CD4-positive, alpha-beta T cell treated with Interleukin-4 for 4 hours (primary cell): ENCODE measurements at places on chromosomes 7 and 10.

DNA sequence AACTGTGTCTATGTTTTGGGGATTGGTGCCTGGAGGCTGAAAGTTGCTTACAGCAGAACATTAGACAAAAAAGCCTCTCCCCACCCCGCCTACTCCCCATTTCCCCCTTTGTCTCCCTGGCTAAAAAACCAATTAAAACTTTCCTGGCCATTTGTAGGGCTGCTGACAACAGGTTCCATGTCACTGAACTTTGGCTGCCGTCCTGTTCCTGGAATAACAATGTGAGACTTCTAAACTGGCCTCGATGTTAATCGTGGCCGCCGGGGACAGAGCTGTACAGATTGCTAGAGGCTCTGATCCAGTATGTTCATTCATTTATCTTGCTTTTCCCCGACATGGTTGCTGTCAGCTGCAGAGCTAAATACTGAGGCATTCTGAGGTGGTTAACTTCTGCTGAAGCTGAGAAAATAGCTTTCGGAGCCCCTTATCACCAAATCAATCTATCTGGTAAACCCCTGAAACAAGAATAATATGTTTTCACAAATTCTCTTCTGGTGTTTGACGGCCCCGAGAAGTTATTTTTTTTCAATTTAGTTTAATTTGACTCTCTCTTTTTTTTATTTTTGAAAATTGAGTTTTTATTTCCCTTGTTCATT lies 271.6 kb downstream of the GFRA1 start:
- DNase-seq: no peak

GRCh38 chr7:18689551-18689950 lies 194.0 kb downstream of the HDAC9 start:
- no peak for DNase-seq

DNA sequence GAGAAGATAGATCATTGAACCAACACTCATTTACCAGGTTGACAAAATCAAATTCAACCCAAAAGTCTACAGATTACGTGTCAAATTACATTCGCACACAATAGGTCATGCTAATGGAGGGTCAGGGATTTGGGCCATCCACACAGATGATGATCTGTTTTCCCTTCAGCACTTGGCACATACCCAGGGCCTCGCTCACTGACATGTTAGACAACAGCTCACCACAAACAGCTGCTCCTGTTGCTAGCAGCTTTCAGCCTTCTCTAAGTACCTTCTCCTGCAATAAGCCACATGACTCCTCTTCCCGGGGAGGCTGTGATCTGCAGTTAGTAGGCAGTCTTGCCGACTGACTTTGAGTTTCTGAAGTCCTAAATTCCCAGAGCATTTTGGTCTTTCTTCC lies 18.4 kb downstream of the NKX2-3 start:
- no peak for DNase-seq

GRCh38 chr7:105734233-105734632 lies 142.2 kb downstream of the ATXN7L1 start:
- DNase-seq: no peak

DNA sequence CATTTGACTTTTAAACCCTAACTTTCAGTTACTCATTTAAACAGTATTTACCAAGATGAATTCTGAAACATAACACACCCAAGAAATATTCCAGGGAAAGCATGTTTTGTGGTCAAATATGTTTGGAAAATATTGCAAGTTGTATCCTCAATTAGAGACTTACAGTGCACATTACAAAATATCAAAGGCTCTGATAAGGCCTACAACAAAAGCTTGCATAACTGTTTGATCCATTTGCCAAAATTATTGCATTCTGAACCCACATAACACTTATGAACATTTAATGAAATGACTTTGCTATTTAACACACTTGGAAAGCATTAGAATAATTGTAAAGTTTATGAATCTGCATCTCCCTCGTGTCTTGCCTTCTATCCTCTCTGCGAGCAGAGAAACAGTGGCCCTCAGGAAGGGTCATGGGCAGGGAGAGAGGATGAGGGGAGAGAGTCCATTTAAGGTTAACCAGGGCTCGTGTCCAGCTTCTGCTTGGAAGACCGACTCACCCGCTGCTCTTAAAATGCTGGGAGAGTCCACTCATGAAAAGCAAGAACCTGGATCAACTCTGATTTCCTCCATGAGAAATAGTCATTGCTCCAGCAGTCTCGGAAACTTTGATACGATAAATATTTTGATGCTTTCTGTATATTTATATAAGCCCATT lies 408.2 kb upstream of the ZMIZ1 start:
- no peak for DNase-seq

DNA sequence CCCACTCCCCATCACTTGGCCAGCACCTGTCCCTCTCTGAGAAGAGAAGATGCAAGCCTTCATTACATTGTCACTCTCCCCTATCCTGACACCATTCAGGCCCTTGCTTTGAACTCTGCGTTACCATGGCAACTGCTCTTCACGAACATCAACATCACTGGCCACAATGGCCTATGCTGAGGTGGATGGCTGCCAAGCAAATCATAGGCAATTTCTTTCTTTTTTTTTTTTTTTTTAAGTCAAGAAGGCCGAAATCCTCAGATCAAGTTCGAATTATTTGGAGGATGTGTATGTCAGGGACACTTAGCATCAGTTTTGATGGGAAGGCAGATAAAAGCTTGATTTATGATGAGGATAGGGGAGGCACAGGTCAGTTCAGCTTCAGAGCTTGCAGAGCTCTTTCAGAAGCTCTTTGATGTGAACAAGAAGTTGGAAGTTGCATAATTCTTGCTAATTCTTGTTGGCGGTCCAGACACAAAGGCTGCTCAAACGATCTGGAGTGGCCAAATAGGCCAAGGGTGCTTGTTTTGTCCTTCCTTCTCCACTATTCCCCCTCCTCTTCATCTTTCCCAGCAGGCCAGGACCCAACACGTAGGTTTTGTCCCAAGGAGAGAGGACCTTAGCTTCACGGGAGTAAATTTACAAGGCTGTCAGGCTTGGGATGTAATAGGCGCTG lies 179.9 kb upstream of the NPVF start:
- no peak for DNase-seq

GRCh38 chr7:116543664-116544063 lies 18.8 kb downstream of the CAV1 start:
- no peak for DNase-seq

DNA sequence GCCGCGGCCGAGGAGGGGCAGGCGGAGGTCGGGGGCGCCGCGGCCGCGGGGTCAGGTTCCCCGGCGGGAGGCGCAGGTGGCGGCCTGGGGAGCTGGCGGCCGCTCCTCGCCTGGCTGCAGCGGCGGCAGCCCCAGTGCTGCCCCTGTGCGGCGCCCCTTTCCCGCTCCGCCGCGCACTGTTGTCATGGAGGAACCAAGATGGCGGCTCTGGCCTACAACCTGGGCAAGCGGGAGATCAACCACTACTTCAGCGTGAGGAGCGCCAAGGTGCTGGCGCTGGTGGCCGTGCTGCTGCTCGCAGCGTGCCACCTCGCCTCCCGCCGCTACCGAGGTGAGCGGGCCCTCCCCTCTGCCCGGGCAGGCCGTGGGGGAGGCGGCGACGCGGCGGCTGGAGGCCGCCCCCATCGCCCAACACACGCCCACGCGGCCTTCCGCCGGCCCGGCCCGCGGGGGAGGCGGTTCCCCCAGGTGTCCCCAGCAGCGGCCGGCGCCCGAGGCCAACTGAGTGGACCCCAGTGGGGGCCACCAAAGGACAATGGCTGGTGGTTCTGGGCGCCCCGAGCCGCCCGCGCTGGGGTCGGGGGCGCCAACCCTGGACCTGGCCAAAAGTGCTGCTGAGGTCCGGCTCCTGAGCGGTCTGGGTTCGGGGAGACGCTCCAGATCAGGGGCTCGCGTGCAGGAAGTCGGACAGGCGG lies 425 bp downstream of the CASD1 start:
- peak; percentile 64 for DNase-seq

DNA sequence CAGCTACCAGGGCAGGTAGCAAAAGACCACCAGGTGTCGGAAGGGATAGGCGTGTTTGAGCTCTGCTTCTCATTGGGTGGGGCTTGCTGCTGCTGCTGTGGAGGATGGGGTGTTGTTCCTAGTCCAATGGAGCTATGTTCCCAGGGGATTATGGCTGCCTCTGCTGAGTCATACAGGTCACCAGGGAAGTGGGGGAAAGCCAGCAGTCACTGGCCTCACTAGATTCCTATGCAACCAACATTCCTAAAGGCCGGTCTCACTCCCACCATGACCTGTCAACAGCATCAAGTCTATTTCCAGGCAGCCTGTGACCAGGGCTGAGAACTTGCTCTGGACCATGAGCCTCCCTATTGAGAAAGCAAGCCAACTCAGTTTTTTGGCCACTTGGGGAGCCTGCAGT lies 1160.8 kb downstream of the REEP3 start:
- no peak for DNase-seq

- no peak for DNase-seq
Measured at GRCh38 chr7:20696002-20696605, 80.6 kb downstream of the ABCB5 start.

GRCh38 chr10:3538291-3538655 lies 246.7 kb downstream of the KLF6 start:
- DNase-seq: no peak

DNA sequence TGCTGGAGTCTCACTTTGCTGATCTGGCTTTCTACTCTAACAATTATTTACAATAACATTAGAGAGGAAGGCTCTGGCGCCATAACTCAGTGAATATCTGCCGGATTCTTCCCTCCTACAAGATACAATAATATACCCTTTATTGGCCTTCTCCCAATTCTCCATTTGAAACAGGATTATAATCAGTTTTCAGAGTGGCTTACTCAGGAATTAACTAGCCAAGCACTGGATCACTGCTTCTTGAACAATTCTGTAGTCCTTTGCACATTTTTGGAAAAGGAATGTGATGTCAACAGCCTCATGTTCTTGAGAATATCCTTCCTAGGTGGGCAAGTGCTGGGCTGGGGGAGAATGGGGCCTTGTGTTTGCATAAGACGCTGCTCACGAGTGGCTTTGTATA lies 125.9 kb downstream of the HIPK2 start:
- DNase-seq: no peak

DNA sequence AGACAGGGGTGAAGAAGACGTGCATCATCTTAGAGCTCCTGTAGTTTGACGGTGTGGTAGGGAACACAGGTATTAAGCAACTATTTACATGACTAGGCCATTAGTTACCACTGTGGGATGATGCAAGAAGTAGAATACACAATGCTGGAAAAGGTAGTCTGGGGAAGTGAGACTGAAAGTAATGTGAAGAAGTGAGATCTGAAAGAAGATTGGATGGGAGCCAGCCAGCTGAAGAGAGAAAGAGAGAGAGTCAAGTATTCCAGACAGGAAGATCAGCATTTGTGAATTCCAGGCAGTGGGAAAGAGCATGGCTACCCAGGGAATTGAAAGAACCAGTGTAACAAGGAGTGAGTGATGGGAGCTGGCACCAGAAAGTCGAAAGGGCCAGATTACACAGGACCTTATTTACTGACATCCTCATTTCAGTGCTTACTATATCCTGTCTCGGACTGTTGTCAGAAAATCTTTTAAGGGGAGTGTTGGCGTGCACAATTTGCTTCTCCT lies 4.0 kb upstream of the CFAP58 start:
- DNase-seq: no peak

GRCh38 chr10:30722956-30723620 lies 93.5 kb upstream of the LYZL2 start:
- no peak for DNase-seq

- DNase-seq: no peak
Measured at GRCh38 chr7:151415375-151416105, 5.7 kb upstream of the WDR86 start.

DNA sequence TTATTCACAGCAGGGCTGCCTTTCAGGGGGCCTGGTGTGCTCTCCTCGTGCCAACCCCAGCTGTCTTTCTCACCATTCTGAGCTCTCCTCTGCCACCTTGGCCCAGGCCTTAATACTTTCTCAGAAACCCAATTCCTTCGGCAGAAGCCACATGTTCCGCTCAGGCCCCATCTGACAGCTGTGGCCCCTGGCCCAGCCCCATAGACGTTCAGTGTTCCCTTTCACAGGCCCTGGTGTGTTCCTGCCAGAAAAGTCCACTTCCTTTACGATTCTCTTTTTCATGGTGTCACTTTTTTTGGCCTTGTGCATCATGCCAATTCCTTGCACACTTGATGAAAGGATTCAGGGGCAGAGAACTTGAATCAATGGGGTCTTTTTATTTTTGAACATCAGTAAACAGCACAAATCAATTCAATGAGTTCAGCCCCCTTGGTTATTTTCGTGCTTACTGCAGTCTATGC lies 15.9 kb upstream of the GPNMB start:
- DNase-seq: no peak

GRCh38 chr7:69256634-69257081 lies 341.6 kb upstream of the AUTS2 start:
- peak; percentile 6 for DNase-seq

DNA sequence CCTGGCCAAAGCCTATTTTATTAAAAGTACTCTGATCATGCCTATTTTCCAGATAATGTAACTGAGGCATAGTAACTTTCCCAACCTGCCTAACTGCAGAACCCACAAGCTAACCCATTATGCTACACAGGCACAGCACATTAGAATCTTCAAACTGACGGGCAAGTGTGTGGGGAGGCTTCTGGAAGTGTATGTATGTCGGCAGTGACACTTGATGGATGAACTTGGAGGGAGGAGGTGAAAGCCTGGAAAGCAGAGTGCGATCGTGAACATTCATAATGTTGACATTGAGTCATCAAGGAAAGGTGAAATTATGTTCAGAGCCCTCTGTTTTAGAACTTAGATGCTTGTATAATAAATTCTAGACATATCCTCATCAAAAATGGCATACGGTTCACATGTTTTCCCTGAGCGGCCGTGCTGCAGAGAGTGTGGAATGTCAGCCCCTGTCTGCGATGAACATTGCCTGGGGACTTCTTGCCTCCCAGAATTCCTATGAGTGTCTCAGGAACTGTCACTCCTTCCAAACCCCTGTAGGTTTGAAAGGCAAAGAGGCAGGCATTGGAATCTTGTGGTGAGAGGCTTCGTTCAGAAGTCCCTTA lies 102.4 kb downstream of the SLIT1 start:
- no peak for DNase-seq

DNA sequence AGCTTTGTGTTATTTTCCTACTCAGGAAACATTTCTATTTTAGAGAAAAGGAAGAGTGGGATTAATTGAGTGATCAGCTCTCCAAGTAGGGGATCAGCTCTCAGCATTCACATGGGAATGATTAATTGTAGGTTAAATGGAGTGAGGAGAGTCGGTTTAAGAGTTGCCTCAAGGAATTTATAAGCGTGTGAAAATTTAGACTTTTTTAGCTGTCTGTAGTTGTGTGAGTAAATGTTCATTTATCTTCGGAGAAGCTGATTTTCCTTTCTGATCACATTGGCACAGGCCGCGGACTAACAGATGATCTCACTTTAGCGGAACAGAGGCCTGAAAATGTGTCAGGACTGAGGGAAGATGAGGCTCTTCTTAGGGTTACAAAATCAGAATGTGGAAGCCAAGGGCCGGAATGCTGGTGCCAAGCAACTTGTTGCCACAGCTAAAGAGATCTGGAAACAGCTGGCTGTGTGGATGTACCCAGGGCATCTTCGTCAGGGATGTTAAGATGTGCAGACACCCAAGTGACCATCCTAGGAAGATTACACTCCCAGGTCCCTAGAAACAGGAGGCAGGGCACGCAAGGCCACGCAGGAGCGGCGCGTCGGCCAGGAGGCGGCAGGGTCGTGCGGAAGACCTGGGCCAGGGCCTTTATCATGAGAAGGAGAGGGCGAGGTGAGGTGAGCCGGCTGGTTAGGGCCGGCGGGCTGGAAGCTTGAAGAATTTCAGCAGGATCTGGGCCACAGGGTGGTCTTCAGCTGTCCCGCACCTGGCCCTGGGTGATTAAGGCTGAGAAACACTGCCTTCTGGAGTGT lies 35.1 kb upstream of the TTYH3 start:
- no peak for DNase-seq

- no peak for DNase-seq
Measured at GRCh38 chr10:70982443-70982842, 94.1 kb upstream of the PCBD1 start.

- DNase-seq: no peak
Measured at GRCh38 chr7:100166970-100167911, 1.2 kb downstream of the GAL3ST4 start.
